ENCODE measurements at places on chromosomes 2 and 18. TPM values are rescaled to one million over a fixed set of nuclear protein-coding genes. Genes with fewer than 3 reads are reported as not detected.

The CNTNAP5 gene
- not detected for total RNA-seq

DNA sequence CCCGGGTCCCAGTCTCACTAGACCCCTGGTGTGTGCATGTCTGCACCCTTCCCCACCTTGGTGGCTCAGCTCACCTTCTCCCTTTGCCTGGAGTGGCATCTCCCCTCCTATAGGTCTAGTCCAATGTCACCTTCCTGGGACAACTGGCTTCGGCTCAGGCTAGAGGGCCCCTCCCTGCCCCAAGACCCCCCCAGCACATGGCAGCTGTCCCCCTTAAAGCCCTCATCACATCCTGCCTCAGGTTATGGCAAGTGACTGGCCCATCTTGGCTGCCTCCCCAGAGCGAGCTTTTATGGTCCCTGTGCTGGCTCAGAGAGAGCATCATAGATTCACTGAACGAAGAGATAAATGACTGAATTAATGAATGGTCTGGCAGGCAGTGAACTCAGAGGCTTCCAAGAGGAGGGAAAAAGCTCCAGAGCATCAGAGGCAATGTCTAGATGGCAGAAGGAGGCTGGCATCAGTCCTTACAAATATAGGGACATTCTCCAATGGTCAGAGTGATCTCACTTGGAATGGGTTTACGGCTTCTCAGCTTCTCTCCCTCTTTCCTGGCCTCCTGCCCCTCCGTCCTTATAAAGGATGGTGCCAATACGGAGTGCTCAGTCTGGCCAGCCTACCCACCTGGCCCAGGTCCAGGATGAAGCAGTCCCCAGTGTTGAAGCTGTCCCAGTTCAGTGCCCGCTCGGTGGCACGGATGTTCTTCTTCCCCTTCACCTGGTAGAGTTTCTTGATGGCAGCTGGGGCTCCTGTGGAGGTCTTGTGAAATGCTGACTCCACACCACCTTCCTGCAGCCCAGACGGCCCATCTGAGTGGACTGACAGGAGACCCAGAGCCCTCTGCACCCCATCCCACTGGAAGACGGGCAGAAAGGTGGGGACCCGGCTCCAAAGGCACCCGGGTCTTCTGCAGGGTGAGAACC lies 9.4 kb downstream of the CAPG start:
- no peak overlapping the region for H3K27ac ChIP-seq
- H3K4me3 ChIP-seq: no peak overlapping the region
- H3K36me3 ChIP-seq: peaks cover 47% of the 10 kb centered on the region
- no peaks in the 10 kb centered on the region for H3K27me3 ChIP-seq

DNA sequence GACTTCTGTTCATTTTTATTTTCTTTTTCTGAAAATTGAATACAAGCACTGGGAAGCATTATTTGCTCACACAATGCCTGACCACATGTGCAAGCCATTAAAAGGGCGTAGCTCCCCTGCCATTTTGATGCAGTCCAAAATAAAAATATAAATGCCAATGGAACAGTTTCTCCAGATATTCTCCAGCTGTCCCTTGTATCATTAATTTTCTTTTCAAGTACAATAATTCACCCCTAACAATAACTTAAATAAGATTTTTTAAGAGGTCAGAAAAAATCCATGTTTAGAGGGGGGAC lies 168.0 kb downstream of the TMEFF2 start:
- DNase-seq: no peak
- no peaks in the 10 kb centered on the region for H3K4me1 ChIP-seq
- H3K27me3 ChIP-seq: no peaks in the 10 kb centered on the region
- H3K27ac ChIP-seq: no peak overlapping the region
- no peak overlapping the region for H3K4me3 ChIP-seq

The DYNAP gene
- not detected for total RNA-seq

The C2orf80 gene
- not detected for total RNA-seq

The RNF125 gene
- total RNA-seq: 8.1 TPM

- H3K4me1 ChIP-seq: no peaks in the 10 kb centered on the region
- H3K27ac ChIP-seq: no peak overlapping the region
- DNase-seq: no peak
- H3K4me3 ChIP-seq: no peak overlapping the region
- H3K27me3 ChIP-seq: peaks cover 16% of the 10 kb centered on the region
Observed at GRCh38 chr18:77321823-77322805, 72.5 kb downstream of the GALR1 start.

The CRYGC gene
- total RNA-seq: not detected

The TCF23 gene
- total RNA-seq: 1.2 TPM

The ZBTB14 gene
- total RNA-seq: 13.3 TPM
